ENCODE measurements at places on chromosomes 4 and X. TPM values are rescaled to one million over a fixed set of nuclear protein-coding genes. Genes with fewer than 3 reads are reported as not detected.

Gene PPARGC1A
- total RNA-seq = 2.5 TPM

Gene GPR50
- not detected for total RNA-seq

Gene VSIG4
- 0.72 TPM for total RNA-seq

Gene TMEM271
- not detected for total RNA-seq

Gene ERVMER34-1
- total RNA-seq = not detected

Gene KLHL13
- total RNA-seq = 13.8 TPM

DNA sequence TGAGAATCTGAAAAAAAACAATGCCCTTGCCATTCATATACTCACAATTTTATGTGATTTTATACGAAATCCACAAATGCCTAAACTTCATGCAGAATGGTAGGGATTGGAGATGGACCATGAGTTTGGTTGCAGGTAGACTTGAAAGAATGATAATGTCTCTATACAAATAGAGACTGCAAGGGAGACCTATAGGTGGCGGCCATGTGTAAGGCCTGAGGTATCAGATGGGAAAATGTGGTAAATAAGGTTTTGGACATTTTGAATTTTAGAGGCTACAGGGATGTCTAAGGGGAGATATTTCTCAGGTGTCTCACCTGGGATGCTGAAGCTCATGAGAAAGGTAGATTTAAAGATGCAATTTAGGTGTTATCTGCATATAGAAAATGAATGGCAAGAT is 78.0 kb downstream of the GABRB1 start:
- no peak for DNase-seq

DNA sequence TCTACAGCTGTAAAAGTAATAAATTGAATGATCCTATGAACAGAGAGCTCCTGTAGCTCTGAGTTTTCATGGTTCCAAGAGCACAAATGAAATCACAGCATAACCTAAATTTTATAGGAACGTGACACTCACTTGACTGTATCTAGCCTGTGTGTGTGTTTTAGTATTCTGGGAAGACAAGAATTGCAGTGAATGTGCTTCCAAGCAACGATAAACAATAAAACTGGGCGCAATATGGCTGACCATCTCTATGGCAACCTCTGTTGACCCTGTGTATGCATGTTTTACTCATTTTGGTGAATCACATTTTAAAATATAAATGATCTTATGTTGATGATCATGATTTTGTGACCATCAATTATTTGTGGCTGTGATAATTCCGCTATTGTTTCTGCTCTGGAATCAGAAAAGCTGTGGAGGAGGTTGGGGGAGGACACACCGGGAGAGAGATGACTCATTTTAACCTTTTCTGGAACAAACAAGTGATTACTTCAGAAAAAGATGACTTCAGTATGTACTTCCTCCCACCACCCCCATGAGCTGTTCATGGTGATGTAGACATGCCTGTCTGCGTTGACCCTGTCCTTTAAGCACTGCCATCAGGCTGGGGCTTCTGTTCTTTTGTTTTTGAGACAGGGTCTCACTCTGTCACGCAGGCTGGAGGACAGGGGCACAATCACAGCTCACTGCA is 31.8 kb downstream of the USP11 start:
- no peak for DNase-seq

DNA sequence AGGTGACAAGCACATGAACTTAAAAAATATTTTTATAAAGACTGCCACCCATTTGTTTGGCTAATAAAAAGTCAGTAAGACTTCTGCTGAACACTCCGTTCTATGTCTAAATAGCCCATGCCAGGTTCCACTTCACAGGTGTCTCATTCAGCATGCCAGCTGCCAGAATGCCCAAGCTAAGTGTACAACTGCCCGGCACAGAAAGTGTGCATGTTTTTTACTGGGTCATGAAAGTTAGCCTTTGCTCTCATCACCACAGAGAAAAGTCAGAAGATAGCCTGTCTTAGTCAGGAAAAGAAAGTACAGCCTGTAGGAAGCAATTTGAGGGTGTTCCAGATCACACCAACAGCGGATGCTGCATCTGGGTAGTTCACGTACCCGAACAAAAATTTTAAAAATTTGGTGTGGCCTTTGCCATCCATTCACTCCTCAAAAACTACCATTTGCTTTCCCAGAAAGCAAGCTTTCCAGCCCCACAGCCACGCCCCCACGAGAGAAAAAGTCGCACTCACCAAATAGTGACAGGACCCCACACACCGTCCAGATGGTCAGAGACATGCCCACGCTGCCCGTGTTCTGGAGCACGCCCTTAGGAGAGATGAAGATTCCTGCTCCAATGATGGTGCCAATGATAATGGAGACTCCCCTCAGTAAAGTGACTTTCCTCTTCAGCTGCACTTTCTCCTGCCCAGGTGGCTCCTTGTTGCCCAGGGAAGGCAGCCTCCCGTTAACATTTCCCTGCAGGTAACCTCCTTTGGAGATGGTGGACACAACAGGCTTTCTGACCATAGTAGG is 671 bp downstream of the SLC7A11 start:
- no peak for DNase-seq

DNA sequence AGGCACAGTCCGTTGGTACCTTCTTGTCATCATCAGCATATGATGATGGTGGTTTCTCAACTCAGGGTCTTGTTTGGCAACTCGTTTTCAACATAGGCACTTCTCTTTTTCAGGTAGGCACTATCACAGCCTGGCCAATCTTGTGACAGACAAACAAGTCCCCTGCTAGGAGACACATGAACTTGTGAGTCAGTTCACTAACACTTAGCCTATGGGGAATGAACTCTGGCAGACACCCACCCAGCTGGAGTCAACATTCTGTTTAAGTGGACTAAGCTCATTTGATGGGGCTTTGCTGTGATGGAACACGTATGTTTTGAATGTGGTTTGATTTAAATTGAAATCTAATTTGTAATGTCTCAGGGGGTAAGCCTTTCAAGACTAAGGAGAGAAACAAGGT is 100.7 kb upstream of the MAMLD1 start:
- DNase-seq = no peak

DNA sequence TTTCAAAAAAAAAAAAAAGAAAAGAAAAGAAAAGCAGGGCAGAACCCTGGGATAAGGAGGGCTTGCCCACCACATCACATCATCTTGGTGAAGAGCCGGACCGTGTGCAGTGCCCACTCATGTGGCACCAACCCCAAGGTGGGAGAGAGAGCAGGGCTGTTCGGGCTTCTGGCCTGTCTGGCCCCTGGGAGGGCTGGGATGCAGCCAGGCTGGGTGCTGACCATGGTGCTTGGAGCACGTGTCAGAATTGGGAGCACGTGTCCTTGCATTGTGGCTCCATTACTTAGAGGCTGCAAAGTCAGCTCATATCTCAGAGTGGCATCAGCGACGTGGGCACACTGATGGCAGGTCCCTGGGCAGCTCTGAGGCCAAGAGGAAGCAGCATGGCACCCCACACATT is 100.9 kb upstream of the AFAP1 start:
- peak; percentile 59 for DNase-seq

DNA sequence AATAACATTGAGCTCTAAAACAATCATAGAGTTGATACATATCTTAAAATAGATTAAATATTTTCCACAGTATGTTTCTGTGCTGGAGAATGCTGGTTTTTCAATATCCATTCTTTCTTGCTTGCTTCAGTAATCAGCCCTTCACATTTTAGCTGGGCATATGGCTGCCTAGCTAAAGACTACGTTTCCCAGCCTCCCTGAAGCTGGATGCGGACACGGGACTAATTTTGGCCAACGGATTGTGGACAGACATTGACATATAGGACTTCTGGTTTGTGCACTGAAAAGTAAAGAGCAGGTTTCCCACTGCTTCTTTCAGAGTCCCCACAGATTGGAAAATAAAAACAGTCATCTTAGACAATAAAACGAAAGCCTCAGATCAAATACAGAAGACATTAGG is 97.3 kb downstream of the COL25A1 start:
- no peak for DNase-seq

GRCh38 chrX:44432641-44433040 is 89.2 kb upstream of the EFHC2 start:
- DNase-seq = no peak

DNA sequence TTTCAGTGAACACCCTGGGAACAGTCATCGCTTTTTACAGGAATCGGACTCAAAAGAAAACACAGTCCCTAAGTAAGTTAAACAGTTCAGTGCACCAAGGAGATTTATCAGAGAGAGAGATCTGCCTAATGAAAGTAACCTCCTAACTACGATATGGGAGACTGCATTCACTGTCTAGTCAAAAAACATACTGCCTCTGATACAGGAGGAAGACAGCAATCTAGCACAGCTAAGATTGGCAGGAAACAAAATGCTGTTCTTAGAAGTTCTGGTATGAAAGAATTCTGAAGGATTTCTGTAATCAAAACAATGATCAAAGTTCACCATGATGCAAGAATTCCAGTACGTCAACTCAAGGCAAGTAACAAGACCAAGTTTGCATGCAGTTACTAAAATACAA is 92.8 kb downstream of the MAML3 start:
- DNase-seq = no peak

- no peak for DNase-seq
Measured at GRCh38 chr4:97665553-97665952, 477.7 kb downstream of the STPG2 start.

DNA sequence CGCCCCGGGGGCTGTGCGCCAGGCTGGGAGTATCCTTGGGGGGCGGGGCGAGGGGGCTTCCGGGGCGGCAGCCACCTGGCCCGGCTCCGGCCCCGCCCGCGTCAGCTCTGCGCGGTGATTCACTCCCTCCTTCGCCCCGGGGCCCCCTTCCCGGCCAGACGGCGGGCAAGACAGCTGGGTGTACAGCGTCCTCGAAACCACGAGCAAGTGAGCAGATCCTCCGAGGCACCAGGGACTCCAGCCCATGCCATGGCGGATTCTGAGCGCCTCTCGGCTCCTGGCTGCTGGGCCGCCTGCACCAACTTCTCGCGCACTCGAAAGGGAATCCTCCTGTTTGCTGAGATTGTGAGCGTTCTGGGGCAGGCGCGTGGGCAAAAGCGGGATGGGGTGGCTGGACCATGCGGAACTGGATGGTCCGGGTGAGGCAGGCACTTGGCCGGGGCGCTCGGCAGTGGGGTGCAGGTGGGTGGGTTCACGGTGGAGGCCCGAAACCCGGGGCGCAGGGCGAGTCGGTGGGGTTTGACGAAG is at the start of gene PLP2:
Gene PLP2, plus strand, starts transcription at position 147 of the 528 bp plus-strand sequence. Its CDS starts 103 bp downstream, at position 250.
- peak; percentile 93 for DNase-seq

DNA sequence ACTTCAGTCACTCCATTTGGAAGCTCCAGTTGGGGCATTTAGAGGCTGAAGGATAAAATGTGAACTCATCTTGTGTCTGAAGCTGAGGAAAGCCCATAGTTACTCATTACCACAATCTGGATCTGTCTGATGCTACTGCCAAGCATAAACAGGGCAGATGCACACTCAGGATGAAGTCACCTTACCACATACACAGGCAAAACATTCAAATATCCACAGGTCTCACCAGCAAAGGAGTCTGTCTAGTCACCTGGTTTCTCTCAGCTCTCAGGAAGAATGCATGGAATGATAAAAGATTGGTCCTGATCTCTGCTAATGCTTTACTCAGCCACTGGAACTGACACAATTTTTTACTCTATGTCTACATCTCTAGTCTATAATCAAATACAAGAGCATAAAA is 13.0 kb upstream of the ODAPH start:
- DNase-seq = peak; percentile 86

DNA sequence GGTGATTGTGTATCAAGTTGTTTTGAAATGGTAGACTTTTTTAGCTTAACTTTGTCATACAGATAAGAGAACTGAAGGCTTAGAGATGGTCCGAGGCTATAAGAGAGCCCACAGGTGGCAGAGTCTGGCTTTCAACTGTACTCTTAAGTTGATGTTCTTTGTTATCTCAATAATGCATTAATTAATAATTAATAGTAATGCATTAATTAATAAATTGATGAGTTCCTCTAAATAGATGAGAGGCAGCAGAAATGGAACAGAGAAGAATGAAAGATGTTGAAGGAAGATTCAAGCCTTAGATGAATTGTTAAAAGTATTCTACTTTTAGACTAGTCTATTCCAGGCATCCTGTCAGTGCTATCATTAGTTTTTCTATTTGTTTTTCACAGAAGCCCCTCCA is 22.4 kb downstream of the NUDT9 start:
- no peak for DNase-seq
